ENCODE measurements at places on chromosomes 7 and 10. TPM values are rescaled to one million over a fixed set of nuclear protein-coding genes. Genes with fewer than 3 reads are reported as not detected.

Gene ZNF33A
- 9.9 TPM for total RNA-seq

Gene KLF14
- total RNA-seq: under 0.01 TPM

Gene SFTPA1
- not detected for total RNA-seq

Gene DENND2A
- total RNA-seq: 69.6 TPM

Gene CTBP2
- 78.1 TPM for total RNA-seq

Gene NXPH1
- not detected for total RNA-seq

Gene SFXN2
- total RNA-seq: 2.6 TPM
